ENCODE measurements at places on chromosomes 6 and 20.

DNA sequence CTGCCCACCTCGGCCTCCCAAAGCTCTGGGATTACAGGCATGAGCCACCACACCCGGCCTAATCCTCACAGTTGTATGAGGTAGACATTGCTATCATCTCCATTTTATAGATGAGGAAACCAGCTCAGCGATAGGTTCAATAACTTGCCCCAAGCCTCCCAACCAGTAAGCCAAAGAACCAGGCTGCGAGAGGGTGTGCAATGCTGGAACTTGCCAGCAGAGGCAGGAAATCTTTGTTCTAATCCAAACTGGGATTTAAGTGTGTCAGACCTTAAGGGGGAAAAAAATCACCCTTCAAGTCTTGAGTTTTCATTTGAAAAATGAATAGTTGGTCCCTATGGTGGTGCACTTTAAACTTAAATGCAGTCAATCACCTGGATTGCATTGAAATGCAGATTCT, 20.1 kb upstream of the RNGTT start:
- DNase-seq, result no peak

- DNase-seq, result peak; percentile 16
Observed at GRCh38 chr6:89433252-89434149, 549 bp downstream of the ANKRD6 start.

GRCh38 chr6:127608554-127609270, 31.7 kb downstream of the C6orf58 start:
- no peak for DNase-seq

- no peak for DNase-seq
Observed at GRCh38 chr6:140107216-140107615, 732.8 kb upstream of the CITED2 start.

- DNase-seq, result no peak
Observed at GRCh38 chr6:87574237-87574804, 15.5 kb downstream of the RARS2 start.

DNA sequence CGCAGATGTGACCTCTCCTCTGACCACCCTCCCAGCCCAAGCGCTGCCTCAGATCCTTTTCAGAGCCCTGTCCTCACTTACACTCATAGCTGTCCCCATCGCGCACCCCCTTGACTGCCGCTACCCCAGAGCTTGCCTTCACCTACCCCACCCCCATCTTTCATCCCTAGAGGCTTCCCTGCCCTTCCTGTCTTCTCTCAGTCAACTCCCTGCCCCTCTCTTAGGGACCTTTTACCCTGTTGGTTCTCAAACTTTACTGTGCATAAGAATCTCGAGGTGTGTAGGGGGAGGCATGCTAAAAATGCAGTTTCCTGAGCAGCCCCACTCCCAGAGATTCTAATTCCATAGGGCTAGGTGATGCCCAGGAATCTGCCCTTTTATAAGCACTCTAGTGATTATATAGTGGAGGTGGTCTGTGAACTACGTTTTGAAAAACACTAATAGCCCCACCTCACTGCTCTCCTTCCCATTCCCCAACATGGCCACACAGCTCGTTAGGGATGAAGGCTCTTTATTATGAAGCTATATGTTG, 725 bp downstream of the TM9SF4 start:
- DNase-seq, result no peak

DNA sequence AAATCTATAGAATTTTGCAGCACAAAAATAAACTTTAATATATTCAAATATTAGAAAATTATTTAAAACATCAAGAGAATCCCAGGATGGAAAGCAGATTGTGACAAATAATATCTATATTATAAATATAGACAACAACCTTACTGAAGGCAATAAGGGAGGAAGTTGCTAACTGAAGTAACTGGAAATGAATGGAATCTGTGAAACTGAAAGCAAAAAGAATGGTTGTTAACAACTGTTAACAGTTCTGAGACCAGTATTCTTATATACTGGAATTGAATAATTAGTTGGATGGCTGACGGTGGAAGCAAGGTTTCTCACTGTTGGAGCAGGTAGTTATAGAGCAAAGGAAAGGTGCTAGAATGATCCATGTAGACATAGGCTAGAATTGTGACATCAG, 220.4 kb downstream of the PLCB1 start:
- DNase-seq, result no peak

DNA sequence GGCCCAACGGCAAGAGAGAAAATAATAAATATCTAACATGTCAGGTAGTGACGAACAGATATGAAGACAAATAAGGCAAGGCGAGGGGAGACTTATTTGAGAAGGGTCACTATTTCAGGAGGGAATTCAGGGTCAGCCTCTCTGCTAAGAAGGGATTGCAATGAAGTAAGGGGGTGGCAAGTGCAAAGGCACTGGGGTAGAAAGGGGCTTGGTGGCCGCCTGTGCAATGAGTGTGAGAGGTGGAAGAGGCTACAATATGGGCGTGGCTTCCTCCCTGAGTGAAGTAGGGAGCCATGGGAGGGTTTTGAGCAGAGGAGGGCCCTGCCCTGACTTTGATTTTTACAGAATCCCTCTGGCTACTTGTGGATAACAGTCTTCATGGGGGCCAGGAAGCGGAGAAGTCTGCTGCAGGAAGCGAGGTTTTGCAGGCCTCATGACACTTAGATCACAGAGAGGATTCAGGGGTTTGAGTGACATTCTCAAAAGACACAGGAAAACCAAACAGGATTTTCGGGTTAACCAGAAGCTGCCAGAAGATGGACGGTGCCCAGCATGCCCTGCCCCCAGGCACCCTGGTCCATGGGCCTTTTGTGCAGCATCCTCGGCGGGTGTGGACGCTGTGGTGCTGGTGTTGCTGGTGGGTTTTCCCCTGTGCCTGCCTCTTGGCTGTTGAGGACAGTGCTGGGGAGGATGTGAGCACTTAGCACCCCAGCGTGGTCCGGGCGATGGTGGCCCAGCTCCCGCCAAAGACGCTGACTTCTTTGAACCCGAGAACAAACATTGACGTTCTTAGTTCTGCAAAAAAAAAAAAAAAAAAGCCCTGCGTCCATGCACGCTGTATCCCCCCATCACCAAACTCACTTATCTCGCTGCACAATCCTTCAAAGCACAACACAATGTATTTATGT, 124.2 kb upstream of the PTPN1 start:
- DNase-seq, result no peak

DNA sequence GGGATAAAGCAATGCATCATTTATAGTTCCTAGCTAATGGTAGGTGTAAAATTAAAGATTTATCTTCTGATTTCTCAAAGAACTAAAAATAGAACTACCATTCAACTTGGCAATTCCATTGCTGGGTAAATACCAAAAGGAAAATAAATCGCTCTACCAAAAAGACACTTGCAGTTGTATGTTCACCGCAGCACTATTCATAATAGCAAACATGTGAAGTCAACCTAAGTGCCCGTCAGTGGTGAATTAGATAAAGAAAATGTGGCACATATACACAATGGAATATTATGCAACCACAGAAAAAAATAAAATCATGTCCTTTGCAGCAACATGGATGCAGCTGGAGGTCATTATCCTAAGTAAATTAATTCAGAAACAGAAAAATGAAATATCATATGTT, 279.8 kb upstream of the PRND start:
- no peak for DNase-seq

DNA sequence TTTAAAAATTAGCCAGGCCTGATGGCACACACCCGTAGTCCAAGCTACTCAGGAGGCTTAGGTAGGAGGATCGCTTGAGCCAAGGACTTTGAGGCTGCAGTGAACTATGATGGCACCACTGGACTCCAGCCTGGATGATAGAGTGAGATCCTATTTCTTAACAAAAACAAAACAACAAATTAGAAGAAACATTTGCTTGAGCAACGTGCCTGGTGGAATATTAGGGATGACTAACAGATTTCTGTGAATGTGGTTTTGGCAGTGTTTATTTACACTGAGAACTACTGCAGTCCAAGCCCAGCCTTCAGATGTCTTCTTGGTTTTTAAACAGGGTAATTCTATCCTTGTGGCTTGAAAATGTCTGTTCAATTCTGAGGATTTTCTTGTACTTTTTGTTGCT, 9.2 kb downstream of the PPP1R3G start:
- no peak for DNase-seq

DNA sequence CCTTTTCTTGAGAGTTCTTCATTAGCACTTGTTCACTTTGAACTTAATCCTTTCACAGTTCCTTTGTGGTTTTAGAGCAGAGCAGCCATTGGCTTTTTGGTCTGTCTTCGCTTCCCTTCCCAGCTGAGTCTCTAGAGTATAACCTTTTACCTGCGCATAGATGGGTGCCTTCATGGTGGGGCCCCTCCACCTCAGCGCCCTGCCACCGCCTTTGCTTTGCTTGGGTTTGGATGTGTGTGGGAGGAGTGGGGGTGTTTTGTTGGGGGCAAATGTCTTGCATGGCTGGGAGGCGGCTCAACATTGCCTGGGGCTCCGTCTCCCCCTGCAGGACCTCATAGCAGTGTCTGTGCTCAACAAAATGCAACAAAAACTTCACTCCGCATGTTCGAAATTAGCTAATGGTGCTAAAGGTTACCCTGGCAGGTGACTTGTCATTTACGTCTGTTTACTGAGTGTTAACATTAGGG, 11.9 kb downstream of the PYGB start:
- no peak for DNase-seq

GRCh38 chr20:57089699-57090144, 176.7 kb downstream of the BMP7 start:
- no peak for DNase-seq

DNA sequence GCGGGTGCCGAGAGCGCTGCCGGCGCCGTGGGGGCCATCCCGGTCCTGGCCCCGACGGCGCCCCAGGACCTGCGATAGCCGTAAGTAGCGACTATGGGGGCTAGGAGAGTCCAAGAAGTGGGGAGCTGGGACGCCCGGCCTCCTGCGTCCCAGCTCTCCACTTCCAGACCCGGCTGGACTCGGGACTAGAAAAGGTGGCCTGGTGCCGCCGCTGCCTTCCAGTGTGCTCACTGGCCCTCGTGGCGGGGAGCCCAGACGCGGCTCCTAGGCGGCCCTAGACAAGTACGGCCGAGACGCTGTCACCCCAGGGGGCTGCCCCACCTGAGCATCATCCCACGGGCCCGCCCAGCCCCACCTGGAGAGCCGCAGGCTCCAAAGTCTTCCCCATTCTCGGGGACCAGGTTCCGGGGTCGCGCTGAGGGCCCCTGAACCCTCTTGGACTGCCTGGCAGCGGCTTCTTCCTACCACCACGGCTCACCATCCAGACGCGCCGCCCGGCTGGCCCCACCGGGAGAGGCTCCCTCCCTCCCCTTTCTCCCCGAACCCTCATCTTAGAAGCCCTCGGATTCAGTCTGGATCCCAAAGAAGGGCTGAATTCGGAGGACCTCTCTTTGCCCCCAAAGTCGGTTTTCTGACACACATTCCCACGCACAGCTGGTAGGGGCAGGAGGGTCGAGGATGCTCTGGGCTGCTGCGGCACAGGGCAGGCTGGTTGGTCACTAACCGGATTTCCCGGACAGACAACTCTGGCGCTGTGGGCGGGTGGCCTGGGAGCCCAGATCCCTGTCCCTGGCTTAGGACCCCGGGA, 870 bp upstream of the MDFI start:
- no peak for DNase-seq

- no peak for DNase-seq
Observed at GRCh38 chr6:91822581-91822980, 1235.7 kb upstream of the MAP3K7 start.

DNA sequence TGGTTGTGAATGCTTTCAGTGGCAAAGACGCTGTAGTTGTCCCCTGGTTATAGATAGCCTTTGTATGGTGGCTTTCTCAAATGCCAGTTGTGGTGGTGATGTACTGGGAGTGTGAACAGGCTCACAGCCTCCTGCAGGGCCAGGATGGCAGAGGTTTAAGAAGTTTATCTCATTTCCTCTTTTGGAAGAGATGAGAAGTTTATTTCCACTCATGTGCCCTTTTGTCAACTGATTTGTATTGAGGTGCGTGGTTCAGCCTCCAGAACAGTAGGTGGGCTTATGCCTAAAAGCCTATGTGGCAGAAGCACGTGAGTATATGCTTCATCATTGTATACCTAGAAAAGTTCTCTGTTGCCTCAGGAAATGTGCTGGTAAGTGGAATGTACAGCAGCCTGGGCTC, 13.7 kb upstream of the ZFP57 start:
- no peak for DNase-seq

- DNase-seq, result no peak
Observed at GRCh38 chr6:1698527-1698926, 88.8 kb downstream of the FOXC1 start.

GRCh38 chr6:14058029-14058695, 59.4 kb upstream of the CD83 start:
- no peak for DNase-seq

DNA sequence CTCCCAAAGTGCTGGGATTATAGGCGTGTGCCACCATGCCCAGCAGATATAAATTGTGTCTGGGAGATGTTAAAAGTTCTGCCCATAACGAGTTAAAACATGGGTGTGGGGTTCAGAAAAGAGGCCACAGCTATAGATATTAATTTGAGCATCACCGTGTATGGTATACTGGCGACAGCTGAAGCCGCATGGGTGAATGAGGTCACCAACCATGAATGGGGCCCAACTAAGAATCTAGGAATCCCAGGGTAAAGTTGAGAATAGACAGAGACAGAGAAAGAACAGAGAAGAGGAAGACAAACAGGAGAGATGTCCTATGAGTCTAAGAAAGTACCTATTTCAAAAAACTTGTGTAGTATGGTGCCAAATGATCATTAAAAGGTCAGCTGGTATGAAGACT, 50.9 kb downstream of the ILRUN start:
- DNase-seq, result no peak

- DNase-seq, result no peak
Observed at GRCh38 chr20:44247131-44247571, at the start of gene GDAP1L1. GDAP1L1 (plus strand) TSS chr20:44247308; CDS start chr20:44247335, 27 bp downstream.

DNA sequence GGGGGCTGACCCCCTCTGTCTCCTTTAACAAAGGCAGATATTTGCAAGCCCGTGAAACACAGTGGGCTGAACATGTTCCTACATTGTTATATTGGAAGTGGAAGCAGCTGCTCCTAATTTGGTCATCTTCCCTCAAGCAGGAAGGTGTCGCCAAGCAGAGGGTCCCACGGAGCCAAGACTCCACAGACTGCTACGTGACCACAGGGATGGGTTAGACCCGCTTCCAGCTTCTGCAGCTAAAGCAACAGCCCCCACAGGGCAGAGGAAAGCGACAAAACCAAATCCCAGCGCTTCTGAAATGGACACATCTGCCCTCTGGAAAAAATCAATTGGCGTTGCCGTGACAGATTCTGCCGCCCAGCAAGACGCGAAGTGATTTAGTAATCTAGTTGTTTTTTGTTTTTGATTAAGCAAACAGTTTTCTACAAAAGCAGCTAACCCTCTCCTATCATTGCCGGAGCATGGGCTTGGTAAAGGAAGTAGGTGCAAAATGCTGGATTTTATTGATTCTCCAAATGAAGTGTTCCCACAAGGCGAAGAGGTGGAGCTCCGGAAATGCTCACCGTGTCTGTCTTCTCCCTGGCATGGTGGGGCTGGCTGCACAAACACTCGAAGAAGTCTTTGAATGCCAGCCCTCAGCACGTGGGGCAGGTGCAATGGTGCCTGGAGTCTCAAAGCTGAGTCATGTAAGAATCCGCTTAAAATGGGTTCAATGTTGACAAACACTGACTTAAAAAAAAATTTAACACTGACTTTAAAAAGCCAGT, 79.4 kb upstream of the FRMD1 start:
- no peak for DNase-seq

GRCh38 chr20:39458452-39458851, 496.3 kb downstream of the DHX35 start:
- DNase-seq, result no peak

GRCh38 chr6:116244284-116244683, 9.6 kb downstream of the TSPYL4 start:
- no peak for DNase-seq

- DNase-seq, result no peak
Observed at GRCh38 chr6:14693301-14694192, 552.3 kb upstream of the JARID2 start.

- no peak for DNase-seq
Observed at GRCh38 chr20:57053793-57054552, 212.5 kb downstream of the BMP7 start.

Data from stimulated activated CD4-positive, alpha-beta T cell treated with anti-CD3 and anti-CD28 coated beads, TNF-alpha, amount 100 ng/mL, for 1 hour (primary cell).